ENCODE measurements at places on chromosomes 3 and 15. TPM values are rescaled to one million over a fixed set of nuclear protein-coding genes. Genes with fewer than 3 reads are reported as not detected.

DNA sequence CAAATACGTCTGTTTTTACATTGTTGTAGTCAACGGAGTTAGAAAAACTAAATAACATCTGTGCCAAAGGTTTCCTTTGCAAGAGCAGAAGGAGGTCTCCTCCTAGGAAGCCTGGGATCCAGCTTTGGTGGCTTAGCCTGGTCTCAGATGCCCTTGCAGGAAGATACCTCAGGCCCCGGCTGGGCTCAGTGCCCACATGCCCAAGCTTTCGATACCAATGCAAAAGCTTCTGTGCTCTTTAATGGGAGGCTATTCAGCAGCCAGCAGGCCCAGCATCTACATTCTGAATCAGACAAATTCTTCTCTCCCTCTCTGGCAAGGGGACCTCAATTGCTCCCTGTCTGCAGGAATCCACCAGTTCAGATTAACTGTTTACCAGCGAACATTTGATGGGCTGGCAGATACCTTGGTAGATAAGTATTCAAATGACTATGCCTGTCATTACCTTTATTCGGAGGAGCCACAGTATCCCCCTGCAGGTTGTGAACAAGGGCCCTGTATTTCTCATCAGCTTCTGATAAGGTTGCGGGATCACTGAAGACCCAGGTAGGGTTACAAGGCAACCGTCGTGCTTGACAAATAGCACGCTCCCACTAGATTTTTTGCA is 180.1 kb upstream of the KBTBD8 start:
- DNase-seq: no peak

DNA sequence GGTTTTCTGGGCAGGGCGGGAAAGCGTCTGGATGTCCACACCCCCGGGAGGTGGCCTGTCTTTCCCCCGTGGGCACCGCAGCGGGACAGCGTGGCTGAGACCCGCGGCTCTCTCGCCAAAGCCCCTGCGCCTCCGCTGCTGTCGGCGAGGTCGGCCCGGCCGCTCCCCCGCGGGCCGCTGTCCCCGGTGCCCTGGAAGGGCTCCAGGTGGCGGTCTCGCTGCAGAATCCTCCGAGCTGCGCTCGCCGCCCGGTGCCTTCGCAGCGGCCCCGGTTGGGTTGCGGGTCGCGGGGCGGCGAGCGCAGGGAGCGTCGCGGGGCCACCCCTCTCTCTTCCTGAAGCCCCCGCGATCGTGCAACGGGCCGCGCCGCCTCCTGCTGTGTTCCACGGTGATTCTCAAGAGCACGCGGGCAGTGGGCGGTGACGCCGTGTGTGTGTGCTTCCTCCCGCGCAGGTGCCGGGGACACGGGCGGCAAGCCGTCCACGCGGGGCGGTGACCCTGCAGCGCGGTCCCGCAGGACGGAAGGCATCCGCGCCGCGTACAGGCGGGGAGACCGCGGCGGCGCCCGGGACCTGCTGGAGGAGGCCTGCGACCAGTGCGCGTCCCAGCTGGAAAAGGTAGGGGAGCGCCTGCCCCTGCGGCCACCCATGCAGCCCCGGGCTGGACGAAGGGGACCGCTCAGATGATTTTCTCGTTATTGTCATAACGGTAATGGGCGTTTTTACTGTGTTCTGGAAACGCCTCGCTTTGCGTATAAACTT is 54.4 kb downstream of the LRRK1 start:
- no peak for DNase-seq

- no peak for DNase-seq
Observed at GRCh38 chr3:13319564-13320220, 100.4 kb downstream of the NUP210 start.

Gene FETUB
- not detected for total RNA-seq

DNA sequence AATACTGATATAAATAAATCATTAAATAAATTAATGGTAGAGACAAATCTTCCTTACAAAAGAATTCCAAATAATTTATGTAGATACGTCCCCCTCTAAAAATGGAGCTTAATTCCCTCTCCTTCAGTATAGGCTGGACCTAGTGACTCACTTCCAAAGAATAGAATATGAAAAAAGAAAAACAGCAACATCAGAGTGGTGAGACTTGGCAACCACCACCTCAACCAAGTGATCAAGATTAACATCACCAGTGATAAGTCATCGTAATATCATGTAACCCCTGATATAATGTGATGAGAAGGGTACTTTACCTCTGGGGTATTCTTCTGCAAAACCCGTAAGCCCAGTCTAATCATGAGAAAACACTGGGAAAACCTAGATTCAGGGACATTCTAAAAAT is 13.4 kb downstream of the GOLGB1 start:
- no peak for DNase-seq

Gene FBXL22
- 1.0 TPM for total RNA-seq

DNA sequence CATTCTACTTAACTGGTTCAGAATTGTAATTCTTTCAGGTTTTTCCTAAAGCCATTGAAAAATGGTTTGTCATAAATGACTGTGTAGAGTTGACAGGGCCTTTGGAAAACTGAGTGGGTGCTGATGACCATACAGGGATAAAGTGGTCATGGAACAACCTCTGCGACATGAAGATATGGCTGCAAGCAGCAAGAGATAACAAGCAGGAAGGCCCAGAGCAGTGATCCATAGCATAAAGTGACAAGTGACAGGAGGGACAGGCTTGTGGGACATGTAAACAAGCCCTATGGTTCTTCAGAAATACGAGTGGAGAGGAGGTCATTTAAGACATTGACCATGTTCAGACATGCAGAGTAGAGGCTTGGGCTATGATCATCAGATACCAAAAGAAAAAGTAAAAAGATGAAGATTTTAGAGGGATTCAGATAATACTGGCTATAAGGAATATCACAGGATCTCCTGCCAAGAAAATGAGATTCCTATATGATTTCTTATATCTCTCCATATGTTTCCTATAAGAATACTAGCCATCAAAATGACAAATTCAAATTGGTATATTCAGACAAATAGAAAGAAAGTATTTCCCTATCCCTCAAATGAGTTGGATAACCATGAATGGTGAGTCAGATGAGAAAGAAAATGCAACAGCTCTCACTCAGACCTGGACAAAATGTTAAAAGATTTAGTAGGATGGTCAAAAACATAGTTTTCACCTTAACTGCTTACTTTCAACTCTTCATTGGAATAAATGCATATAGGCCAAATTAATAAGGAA is 827.6 kb upstream of the CFAP20DC start:
- no peak for DNase-seq

Measured in neural crest cell (in vitro differentiated cells).